ENCODE measurements at places on chromosomes 1 and 21. TPM values are rescaled to one million over a fixed set of nuclear protein-coding genes. Genes with fewer than 3 reads are reported as not detected.

Gene PGLYRP4
- total RNA-seq: not detected

Gene ATP1A4
- 0.10 TPM for total RNA-seq

GRCh38 chr1:234720709-234721441 lies 110.9 kb upstream of the IRF2BP2 start:
- H3K27ac ChIP-seq: peak overlapping the region; percentile 99
- DNase-seq: no peak
- no peak overlapping the region for H3K4me3 ChIP-seq
- H3K36me3 ChIP-seq: no peaks in the 10 kb centered on the region

Gene HSD11B1
- total RNA-seq: 0.40 TPM

DNA sequence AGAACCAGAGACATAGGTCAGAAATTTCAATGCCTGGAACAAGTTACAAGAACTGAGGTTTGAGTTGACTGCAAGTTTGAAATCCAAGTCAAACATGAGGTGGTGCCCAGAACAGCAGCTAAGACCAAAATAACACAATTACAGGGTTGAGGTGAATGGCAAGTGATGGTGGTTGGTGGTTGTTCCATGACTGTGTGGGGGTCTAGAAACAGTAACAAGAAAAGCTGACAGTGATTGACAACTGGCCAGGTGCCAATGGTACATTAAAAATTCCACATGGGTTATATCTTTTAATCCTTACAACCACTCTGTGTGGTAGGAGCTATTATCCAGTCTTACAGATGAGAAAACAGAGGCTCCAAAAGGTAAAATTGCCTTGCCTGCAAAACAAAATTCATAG lies 32.0 kb downstream of the RIMS3 start:
- peaks cover 13% of the 10 kb centered on the region for H3K4me1 ChIP-seq
- H3K27ac ChIP-seq: no peak overlapping the region
- no peaks in the 10 kb centered on the region for H3K27me3 ChIP-seq
- no peak for DNase-seq

DNA sequence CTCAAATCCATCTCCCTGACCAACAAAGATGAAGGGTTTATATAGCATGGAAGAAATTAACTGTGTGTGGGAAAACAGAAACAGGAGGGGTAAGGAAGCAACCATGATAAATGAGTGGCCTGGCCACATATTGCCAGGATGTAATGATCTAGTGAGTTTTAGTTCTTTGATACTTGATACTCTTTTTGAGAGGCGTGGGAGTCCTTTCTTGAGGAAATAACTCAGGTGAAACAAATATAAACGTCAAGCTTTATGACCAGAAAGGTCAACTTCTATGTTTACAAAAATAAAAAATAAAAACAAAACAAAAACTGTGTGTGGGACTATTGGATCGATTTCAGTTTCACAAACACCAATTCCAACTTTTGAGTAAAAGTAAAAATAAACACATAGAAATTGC lies 860.8 kb upstream of the B3GALT2 start:
- H3K27me3 ChIP-seq: no peaks in the 10 kb centered on the region
- DNase-seq: no peak
- no peak overlapping the region for H3K4me3 ChIP-seq
- no peaks in the 10 kb centered on the region for H3K36me3 ChIP-seq
- H3K4me1 ChIP-seq: no peaks in the 10 kb centered on the region

Gene CFH
- total RNA-seq: 982 TPM

Measured in spinal cord (tissue), 10 donors.